ENCODE measurements at places on chromosomes 13 and 19. TPM values are rescaled to one million over a fixed set of nuclear protein-coding genes. Genes with fewer than 3 reads are reported as not detected.

Gene CEACAM16
- total RNA-seq: not detected

Gene BRME1
- total RNA-seq: 14.9 TPM

Gene CBY2
- not detected for total RNA-seq

DNA sequence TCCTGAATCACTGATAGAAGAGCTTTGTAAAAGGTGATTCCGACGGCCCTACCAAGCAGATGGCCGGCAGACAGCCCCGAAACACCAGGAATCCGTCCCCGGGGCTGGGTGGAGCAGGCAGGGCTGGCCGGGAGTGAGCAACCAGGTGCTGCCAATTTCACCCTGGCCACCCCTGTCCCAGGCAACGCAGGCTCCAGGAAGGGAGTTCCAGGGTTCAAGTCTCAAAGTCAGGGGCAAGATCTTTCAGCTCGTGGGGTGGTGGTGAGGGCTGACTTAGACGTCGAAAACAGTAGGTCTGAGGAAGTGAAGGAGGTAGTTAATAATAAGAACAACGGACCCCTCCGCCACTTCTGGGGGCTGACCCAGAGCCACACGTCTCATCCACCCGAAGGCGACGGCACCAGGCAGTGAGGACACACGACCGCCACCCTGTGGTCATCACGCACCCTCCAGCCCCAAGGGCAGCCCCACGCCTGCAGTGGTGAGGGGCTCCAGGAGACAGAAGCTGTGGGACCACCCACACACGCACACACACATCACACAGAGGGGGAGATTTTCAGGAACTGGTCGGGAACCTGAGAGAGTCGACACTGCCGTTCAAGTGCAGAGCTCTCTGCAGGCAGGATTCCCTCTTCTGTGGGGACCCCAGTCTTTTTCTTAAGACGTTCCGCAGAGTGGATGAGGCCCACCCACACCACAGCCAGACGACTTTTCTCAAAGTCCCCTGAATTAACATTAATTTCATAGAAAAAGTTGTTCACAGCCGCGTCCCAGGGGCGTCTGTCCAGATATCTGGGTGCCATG lies 67.2 kb downstream of the SPACA7 start:
- H3K36me3 ChIP-seq: no peaks in the 10 kb centered on the region
- no peak overlapping the region for H3K27ac ChIP-seq
- peak; percentile 7 for DNase-seq
- H3K4me1 ChIP-seq: no peaks in the 10 kb centered on the region
- no peak overlapping the region for H3K4me3 ChIP-seq

- H3K36me3 ChIP-seq: no peaks in the 10 kb centered on the region
- no peak for DNase-seq
- H3K4me3 ChIP-seq: no peak overlapping the region
- H3K27ac ChIP-seq: no peak overlapping the region
- H3K27me3 ChIP-seq: no peaks in the 10 kb centered on the region
These were observed 63.4 kb downstream of the EFNB2 start for GRCh38 chr13:106471957-106472543.

GRCh38 chr19:48608798-48609263 lies 2.3 kb downstream of the SPACA4 start:
- H3K4me1 ChIP-seq: peaks cover 2% of the 10 kb centered on the region
- H3K27me3 ChIP-seq: no peaks in the 10 kb centered on the region
- no peak overlapping the region for H3K27ac ChIP-seq
- peaks cover under 1% of the 10 kb centered on the region for H3K36me3 ChIP-seq
- DNase-seq: peak; percentile 33

- H3K27ac ChIP-seq: no peak overlapping the region
- H3K4me3 ChIP-seq: no peak overlapping the region
- H3K36me3 ChIP-seq: no peaks in the 10 kb centered on the region
- peaks cover 5% of the 10 kb centered on the region for H3K27me3 ChIP-seq
- H3K4me1 ChIP-seq: no peaks in the 10 kb centered on the region
These were observed 14.2 kb downstream of the OR7A17 start for GRCh38 chr19:14871619-14872230.
